Dorsolateral prefrontal cortex (tissue), 122 donors: ENCODE measurements at places on chromosomes 12 and 14. TPM values are rescaled to one million over a fixed set of nuclear protein-coding genes. Genes with fewer than 3 reads are reported as not detected.

The KLRK1 gene
- total RNA-seq: 1.2 TPM

The LPCAT3 gene
- 16.4 TPM for total RNA-seq

The NKX2-8 gene
- not detected for total RNA-seq

The SMAGP gene
- total RNA-seq: 1.1 TPM

The STON2 gene
- 91.8 TPM for total RNA-seq

The POTEG gene
- total RNA-seq: not detected

The RPGRIP1 gene
- total RNA-seq: not detected
